ENCODE measurements at places on chromosomes 6 and 20.

GRCh38 chr20:38007526-38007925, 25.7 kb downstream of the TTI1 start:
- DNase-seq = no peak

GRCh38 chr6:124535746-124536145, 426.5 kb upstream of the RNF217 start:
- no peak for DNase-seq

DNA sequence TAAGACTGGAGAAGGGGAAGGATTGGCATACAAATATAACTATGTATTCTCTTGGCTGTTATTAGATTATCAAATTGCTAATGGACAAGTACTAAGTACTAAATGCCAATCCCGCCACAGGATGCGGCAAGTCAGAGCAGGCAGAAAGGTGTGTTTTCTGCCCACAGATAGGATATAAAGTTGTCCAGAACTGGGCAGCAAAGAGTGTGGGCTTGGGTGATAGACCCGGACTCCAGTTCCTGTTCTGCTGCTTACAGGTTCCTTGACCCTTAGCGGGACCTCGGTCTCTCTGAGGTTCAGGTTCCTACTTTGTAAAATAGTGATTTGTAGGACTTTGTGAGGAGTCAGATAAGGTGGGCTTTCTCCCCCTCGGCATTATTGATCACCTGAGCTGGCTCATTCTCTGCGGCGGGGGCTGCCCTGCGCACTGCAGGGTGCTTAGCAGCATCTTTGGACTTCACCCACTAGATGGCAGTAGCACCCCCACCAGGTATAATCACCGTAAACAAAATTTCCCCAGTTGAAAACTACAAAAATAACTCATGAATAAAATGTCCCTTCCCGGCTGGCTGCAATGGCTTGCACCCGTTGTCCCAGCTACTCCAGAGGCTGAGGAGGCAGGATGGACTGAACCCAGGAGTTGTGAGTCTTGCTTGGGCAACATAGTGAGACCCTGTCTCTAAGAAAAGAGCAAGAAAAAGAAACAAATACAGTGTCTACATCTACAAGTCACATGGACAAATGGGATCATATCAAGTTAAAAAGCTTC, 193.1 kb downstream of the DOK5 start:
- DNase-seq = peak; percentile 37

DNA sequence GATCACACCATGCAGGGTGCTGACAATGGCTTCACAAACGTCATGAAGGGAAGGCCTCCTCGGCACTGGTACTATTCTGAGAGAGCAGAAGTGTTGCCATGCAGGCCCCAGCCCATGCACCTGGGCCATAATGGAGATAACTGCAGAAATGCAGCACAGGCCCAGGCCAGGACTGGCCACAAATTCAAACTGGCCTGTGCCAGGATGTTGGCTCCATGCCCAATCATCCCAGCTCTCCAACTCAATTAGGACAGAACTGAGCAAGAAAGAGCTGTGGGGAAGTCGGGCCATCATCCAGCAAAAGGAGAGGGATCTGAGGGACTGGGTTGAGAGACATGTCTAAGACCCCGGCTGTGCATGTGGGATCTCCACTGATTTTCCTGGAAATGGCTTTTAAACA, 48.9 kb upstream of the SYNDIG1 start:
- DNase-seq = no peak

- DNase-seq = no peak
Observed at GRCh38 chr20:35091816-35092523, 637 bp downstream of the TRPC4AP start.

DNA sequence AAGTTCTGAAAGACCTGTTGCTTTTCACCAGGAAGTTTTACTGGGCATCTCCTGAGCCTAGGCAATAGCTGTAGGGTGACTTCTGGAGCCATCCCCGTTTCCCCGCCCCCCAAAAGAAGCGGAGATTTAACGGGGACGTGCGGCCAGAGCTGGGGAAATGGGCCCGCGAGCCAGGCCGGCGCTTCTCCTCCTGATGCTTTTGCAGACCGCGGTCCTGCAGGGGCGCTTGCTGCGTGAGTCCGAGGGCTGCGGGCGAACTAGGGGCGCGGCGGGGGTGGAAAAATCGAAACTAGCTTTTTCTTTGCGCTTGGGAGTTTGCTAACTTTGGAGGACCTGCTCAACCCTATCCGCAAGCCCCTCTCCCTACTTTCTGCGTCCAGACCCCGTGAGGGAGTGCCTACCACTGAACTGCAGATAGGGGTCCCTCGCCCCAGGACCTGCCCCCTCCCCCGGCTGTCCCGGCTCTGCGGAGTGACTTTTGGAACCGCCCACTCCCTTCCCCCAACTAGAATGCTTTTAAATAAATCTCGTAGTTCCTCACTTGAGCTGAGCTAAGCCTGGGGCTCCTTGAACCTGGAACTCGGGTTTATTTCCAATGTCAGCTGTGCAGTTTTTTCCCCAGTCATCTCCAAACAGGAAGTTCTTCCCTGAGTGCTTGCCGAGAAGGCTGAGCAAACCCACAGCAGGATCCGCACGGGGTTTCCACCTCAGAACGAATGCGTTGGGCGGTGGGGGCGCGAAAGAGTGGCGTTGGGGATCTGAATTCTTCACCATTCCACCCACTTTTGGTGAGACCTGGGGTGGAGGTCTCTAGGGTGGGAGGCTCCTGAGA, at the start of gene HFE:
HFE (plus strand) TSS at position 146 of the 832 bp plus-strand sequence; CDS start at position 158, 12 bp downstream.
- peak; percentile 33 for DNase-seq

GRCh38 chr6:4667591-4667990, 108.6 kb upstream of the CDYL start:
- no peak for DNase-seq

DNA sequence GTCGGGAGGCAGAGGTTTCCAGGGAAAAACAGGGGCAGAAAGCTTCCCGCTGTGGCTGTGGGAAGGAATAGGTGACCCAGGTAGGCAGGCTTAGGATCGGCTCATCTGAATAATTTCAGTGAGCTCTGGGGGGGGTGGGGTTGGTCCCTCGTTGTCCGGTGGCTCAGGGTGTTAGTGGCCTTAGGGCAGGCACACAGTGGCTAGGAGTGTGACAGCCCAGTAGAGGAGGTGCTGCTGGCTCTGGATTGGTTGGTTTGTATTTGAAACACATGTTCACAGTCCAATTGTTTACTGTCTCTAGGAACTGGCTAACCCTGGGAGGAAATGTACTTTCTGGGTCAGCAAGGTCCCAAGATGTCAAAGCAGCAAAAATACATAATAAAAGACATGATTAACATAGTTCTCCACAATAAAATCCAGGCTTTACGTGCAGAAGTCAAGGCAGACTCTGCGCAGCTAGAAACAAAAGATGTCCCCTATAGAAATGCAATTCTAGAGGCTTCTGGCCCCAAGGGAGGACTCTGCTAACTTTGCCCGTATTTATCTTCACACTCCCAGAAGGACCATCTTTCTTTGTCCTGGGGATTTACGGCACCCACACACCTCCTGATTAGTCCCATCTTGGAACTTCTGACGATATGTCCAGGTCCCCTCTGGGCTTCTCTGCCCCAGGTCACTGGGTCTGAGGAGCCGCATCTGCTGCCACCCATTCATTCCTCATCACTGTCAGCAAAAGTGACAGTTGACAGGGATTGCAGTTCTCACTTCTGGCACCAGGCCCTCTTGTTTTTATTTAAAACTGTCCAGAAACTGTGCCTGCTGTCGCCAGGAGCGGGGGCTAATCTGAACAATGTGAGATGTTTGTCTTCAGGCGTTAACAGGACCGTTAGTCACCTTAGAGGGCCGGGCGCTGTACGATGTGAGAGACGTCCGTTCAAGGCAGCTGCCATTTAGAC, 18.7 kb downstream of the MOCS3 start:
- DNase-seq = no peak
